ENCODE measurements at places on chromosomes 1 and 21.

DNA sequence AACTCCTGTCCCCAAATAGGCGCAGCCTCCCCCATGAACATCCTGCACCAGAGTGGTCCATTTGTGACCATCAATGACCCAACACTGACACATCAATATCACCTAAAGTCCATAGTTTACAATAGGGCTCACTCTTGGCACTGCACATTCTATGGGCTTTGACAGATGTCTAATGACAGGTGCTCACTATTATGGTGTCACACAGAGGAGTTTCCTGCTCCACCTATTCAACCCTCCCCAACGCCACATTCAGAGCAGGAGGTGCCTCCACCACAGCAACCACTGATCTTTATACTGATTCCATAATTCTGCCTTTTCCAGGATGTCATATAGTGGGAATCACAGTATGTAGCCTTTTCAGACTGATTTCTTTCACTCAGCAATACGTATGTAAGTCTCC lies 24.2 kb downstream of the GNG4 start:
- DNase-seq, result no peak

GRCh38 chr1:204178487-204179281 lies 12.5 kb upstream of the REN start:
- DNase-seq, result no peak

DNA sequence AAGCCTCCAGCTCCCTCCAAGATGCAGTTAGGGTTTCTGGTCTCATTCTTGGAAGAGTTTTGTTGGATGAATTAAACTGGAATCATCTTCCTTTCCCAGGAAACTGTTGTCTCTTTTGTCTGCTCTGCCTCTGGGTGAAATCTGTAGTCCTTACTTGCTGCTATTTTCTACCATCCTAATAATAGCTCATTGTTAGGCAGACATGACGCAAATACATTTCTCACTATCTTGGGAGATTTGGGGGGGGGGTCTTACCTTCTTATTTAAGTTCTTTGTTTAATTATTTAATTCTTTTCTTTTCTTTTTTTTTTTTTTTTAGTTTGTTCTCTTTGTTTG lies 85.4 kb upstream of the DUSP10 start:
- no peak for DNase-seq

DNA sequence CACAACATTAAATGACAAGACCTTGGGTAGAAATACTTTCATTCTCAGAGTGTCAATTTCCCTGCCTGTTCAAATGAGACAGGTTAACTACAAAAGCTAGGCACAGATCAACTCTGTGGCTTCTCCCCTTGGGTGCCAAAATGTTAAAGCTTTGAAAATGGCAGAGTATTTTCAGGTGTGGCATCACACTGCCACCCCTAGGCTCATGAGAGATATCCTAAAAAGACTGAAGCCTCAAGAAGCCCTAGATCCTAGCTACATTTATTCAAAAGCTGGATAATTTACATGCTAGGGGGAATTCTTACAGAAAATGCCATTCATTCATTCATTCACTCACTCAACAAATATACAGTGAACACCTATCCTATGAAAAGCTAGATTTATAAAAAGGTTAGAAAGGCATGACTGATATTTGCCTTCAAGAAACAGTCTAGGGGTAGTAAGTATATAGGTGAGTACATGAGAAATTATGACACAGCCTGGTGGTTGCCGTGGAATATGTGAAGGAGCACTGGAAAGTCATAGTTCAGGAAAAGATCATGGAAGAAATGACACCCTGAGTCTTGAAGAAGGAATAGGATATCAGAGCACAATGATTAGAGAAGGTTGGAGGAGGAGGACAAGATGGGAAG lies 15.9 kb upstream of the RAB4A start:
- no peak for DNase-seq

GRCh38 chr21:45264146-45264911 lies 23.4 kb downstream of the POFUT2 start:
- no peak for DNase-seq

DNA sequence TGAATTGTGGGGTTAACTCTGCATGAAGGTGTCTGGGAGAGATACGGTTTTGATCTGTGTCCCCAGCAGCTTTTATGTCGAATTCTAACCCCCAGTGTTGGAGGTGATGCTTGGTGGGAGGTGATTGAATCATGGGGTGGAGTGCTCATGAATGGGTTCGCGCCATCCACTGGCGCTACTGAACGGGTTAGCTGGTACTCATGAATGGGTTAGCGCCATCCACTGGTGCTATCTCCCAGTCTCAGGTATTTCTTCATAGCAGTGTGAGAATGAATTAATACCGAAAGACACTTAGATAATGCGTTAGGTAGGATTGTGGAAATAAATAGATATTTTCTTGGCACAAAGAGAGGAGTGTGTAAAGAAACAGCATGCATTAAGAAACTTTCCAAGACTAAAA lies 32.9 kb upstream of the CLDN8 start:
- DNase-seq, result no peak

GRCh38 chr1:25647106-25647505 lies 30.5 kb downstream of the MAN1C1 start:
- no peak for DNase-seq

GRCh38 chr1:97384294-97384968 lies 536.4 kb downstream of the DPYD start:
- DNase-seq, result no peak

DNA sequence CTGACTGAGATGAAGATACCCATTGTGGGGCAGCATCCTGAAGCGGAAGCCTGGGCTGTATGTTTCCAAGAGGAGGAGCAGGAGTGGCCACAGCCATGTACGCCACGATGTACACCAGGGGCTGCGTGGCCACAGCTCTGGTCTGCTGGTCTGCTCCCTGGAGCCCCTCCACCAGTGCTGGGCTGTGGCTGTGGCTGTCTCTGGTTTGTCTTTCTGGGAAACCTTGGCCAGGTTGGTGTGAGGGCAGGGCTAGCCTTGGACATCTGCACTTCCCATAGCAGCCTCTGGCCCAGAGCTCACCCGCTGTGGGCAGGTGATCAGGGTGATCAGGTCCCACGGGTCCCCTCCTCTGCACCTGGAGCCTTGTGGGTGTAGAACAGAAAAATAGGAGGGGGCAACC lies 2.6 kb downstream of the MIB2 start:
- no peak for DNase-seq

DNA sequence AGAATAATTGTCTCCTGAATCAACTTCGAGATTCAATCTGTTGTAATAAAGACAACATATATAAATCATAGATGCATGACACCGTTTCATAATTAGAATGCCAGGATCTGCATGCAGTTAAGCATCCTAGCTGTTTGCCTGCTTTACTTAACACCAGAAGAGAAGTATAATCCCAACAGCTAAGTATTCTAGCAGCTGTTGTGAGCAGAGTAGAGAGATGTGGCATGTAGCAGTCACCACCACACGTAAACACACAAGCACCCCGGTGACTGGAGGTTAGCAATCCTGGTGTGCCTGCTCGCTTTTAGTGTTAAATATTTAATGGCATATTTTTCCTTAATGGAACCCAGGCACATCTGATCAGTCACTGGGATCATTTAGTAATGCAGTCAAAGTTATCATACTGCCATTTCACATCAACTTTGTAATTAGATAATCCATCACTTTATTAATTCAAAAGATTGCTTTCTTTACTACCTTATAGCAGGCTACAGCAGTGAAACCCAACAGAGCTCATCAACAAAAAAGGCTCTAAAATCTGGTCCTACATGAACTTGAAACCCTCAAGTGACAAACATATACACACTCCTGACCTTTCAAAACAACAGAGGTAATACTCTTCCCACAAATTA lies 187.9 kb downstream of the SMYD3 start:
- DNase-seq, result no peak

- DNase-seq, result peak; percentile 89
Observed at GRCh38 chr1:9110669-9111356, 18.1 kb downstream of the GPR157 start.

DNA sequence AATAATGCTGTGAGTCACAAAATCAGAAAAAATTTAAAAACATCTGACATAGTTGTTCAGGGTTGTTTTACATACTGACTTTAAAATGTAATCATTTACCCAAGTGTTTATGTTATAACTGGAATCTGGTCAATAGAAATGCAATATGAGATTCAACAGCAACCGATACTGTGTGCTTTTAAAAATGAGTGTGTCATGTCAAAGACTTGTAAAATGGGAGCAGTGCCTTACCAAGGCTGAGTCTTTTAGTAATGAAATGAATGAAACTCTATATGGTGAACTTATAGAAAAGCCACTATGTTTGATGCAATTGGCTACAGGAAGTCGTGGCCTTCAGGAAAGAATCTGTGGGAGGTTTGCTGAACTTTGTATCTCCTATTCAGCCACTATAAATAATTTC lies 570.2 kb downstream of the DPYD start:
- DNase-seq, result no peak

- DNase-seq, result no peak
Observed at GRCh38 chr1:3514404-3514803, 59.9 kb downstream of the ARHGEF16 start.

DNA sequence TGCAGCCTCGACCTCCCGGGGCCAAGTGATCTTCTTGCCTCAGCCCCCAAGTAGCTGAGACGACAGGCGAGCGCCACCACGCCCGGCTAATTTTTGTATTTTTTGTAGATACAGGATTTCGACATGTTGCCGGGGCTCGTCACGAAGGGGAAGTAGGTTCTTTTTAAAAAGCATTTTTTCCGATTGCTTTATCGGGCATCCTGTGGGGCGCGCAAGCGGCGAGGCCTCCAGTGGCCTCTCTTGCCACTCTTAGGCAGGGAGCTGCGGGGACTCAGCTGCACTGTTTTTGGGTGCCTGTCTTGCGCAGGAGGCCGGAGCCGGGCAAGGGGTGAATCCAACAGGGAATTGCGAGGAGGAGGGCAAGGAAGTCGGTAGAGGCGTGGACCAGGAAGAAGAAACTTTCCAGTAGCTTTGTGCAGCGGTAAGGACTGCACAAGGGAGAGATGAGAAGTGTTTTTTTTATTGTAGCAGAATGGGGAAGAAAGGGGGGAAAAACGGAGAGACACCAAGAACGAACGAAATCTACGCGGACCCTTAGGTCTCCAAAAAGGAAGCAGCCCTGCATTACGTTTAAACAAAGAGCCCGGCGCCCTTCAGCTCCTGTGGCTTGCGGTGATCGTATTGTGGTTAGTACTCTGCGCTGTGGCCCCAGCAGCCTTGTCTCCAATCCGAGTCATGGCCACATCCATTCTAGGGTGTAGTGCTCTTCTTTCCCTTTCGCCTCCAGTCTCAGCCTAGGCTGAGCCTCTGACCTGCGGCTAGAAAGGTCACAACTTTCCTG lies 164.8 kb downstream of the PPIAL4G start:
- no peak for DNase-seq

DNA sequence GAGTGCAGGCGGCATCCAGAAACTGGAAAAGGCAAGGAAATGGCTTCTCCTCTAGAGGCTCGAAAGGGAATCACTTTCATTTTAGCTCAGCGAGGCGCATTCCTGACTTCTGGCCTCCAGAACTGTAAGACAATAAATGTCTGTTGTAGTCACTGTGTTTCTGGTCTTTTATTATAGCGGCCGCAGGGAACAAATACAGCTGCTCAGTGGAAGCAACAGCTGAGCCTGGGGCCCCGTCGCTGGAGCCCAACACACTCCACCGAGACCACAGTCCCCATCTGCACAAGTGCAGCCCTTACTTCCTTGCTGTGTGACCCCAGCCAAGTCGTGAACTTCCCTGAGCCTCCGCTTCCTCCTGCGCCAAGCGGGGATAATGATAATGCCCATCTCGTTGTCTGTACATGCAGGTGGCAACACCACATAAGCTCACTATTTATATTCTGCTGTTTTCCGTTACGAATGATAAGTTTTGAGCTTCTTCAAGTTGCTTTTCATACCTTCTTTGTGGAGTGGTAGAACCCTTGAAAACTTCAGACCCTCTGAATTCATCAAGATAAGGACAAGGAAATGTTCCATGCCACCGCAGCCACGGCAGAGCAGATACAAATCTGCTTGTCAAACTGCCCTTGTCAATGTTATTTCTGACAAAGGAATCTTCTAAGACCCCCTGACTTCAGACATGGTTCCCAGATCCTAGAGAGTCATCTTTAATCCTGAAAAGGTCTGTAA lies 3.2 kb upstream of the LAPTM5 start:
- peak; percentile 68 for DNase-seq

- DNase-seq, result no peak
Observed at GRCh38 chr1:244657421-244657820, 4.5 kb downstream of the DESI2 start.

DNA sequence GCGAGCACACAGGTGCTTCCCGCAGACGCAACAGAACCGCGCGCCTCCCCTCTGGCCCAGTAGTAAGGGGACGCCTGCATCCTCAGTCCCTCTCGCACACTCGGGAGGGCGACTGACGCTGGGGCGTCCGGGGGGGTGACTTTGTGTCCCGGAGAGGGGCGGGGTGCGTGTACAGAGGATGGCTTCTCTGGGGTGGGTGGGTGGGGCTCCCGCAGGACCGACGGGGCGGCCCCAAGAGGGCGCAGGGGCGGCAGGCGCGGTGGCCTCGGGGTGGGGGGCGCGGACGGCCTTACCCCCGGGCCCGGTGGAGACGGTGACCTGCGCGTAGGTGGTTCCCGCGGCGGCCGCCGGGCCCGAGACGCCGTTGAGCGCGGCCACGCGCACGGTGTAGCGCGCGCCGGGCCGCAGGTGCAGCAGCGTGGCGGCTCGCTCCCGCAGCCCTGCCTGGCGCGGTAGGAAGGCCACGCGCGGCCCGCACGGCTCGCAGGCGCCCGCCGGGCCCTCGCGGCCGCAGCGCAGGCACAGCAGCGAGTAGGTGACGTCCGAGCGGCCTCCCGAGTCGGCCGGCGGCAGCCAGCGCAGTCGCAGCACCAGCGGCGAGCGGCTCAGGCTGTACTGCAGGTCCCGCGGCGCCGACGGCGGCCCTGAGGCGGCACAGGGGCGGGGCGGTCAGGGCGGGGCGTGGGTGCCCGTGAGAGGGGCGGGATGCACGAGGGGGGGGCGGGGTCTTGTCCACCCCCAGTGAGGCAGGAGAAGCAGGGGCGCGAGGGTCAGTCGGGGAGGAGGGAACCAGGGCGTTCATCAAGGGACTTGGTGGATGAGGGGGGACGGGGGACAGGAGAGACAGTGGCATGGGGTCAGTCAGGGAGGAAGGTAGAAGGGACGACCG lies 12.1 kb downstream of the EPHA10 start:
- no peak for DNase-seq

- no peak for DNase-seq
Observed at GRCh38 chr1:20648438-20648837, 12.7 kb downstream of the DDOST start.

- no peak for DNase-seq
Observed at GRCh38 chr1:10031461-10031860, 1.3 kb upstream of the UBE4B start.

DNA sequence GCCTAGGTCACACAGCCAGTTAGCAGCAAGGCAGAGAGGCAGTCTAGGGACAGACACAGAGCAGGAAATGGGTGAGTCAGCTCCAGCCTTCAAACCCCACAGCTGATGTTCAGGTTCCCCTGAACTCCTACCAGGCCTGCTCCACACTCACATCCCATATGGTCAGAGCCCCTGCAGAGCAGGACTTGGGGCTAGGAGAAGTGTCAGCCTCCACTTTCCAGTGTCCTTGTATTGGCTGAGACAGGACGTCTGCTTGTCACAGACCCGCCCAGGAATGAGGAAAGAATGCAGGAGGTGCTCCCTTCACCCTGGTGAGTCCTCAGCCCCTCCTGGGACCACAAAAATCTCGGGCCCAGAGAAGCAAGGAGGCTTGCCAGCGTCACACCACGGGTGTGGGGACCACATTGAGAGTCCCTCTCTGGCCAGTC lies 92.5 kb downstream of the LACTBL1 start:
- no peak for DNase-seq

GRCh38 chr1:172375211-172375631 lies 45.3 kb upstream of the C1orf105 start:
- no peak for DNase-seq

All from right hindlimb (tissue), 1 donor.